ENCODE measurements at places on chromosomes 13 and 19.

GRCh38 chr13:97559030-97559429 is 125.1 kb downstream of the RAP2A start:
- DNase-seq: no peak

- no peak for DNase-seq
Observed at GRCh38 chr19:35860436-35860817, 3.7 kb downstream of the KIRREL2 start.

DNA sequence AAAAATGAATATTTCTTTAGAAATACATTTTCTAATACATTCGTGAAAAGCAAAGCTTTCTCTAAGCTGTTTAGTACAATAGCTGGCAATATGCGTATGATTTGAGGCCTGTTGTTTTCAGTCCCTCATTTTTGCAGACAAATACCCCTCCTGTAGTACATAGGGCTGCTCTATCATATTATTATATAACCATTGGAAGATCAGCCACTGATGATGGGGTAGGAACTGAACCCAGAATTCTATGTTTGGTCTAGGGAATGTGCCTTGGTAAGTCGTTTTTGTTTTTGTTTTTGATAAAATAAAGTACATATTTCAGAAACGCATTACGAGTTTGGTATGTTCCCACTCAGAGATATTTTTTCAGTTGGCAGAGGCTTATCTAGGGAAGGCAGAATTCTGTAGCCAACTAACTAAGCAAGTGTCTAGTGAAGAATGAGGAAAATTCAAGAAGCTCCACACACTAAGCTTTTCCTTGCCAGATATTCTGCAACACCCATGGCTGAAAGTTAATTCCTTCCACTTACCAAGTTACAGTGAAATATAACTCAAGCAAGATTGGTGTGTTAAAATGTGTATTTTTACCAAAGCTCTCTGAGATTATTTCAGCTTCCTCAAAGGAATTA is 656.9 kb upstream of the MIR17HG start:
- DNase-seq: no peak

DNA sequence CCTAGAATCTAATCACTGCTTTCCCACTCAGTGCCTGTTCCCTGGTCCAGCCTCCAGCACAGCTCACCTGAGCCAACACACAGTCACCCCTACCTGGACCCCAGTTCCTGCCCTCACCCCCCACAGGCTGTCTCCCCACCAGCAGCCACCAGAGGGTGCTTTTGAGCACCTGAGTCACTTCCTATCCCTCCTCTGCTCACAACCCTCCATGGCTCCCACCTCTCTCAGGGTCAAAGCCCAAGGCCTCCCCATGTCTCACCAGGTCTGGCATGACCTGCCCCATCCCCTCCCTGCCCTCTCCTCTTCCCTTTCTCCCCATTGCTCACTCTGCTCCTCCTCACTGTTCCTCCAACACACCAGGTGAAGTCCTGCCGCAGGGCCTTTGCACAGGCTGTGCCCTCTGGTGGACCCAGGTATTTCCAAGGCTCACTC is 7.1 kb upstream of the DPP9 start:
- DNase-seq: peak; percentile 66

Data from Right ventricle myocardium inferior (tissue), 1 donor.